NCI-H187 (cell line): ENCODE measurements at places on chromosomes 4 and X.
A peak's percentile ranks its signal among the peaks of the same experiment; 100 is the strongest.

- no peak for DNase-seq
Observed at GRCh38 chrX:155747520-155747919, 133.6 kb upstream of the VAMP7 start.

- no peak for DNase-seq
Observed at GRCh38 chr4:71440612-71441011, 101.8 kb downstream of the SLC4A4 start.

- no peak for DNase-seq
Observed at GRCh38 chr4:59339631-59340030, 1860.5 kb upstream of the ADGRL3 start.

DNA sequence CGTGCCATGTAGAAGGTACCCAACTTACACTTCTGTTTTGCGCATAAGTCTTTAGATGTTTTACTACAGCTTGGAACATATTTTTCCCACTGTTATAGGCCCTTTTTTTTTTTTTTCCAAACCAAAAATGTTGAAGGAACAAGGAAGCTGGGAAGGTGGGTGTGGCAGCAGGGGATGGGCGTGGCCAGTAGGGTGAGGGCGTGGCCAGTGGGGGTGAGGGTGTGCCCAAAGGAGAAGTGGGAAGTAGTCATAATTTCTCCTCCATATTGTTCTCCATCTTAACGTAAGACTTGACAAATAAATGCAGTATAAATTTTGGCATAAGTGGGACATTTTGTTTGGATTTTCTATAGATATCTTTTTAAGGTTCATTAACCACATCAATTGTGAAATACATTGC lies 30.4 kb downstream of the CLDN22 start:
- no peak for DNase-seq

- DNase-seq = peak; percentile 8
Observed at GRCh38 chr4:71009890-71010588, 16.6 kb downstream of the DCK start.

DNA sequence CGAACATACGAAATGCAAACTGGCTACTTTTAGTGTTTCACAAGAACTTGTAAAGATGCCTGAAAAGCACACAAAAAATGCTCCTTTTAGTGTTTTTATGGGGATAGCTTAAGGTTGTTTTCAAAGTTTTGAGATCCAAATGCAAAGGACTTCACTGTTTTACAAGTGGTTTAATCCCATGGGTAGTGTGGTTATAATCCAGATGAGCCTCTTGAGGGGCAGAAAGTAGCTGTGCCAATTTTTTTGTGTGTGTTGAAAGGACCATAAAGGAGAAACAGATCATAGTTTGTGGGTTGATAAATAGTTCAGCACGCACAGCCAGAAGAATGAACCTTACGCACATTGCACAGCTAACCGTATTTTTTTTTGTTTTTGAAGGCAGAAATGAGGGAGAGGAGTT lies 126.9 kb upstream of the GIMD1 start:
- no peak for DNase-seq

- DNase-seq = peak; percentile 2
Observed at GRCh38 chrX:13190051-13190450, 129.8 kb downstream of the ATXN3L start.

GRCh38 chrX:35826503-35826902 lies 28.4 kb downstream of the MAGEB16 start:
- no peak for DNase-seq

DNA sequence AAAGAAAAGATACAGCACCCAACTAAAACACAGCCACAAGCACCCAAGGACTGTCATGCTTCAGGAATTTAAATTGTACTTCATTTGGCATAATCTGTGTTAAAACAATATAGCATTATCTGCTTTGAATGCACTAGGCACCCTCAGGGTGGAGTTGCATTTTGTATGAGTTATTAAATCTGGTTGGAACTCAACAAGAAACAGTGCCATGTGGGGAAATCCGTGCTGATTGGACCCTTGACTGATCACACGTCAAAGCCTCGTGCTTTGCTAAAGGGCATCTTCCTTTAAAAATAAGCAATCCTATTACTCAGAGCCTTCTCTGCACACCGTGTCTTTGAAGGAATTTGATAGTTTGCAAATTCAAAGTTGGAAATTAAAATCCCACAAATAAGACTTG lies 35.4 kb downstream of the IGFBP7 start:
- no peak for DNase-seq

GRCh38 chrX:153947009-153947769 lies 2.7 kb upstream of the RENBP start:
- DNase-seq = peak; percentile 76

- no peak for DNase-seq
Observed at GRCh38 chrX:124690495-124690894, 344.1 kb downstream of the SH2D1A start.

DNA sequence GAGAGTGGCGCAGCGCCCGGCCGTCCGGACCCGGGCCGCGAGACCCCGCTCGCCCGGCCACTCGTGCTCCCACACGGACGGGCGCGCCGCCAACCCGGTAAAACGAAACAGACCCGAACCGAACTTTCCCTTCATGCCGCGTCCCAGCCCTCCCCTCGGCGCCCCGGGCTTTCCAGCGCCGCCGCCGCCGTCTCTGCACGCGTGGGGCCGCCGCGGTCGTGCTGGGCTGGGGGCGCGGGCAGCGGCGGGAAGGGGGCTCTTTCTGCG lies 222 bp downstream of the SMAD1 start:
- DNase-seq = no peak

- DNase-seq = peak; percentile 63
Observed at GRCh38 chrX:115561605-115562479, 868 bp downstream of the PLS3 start.

DNA sequence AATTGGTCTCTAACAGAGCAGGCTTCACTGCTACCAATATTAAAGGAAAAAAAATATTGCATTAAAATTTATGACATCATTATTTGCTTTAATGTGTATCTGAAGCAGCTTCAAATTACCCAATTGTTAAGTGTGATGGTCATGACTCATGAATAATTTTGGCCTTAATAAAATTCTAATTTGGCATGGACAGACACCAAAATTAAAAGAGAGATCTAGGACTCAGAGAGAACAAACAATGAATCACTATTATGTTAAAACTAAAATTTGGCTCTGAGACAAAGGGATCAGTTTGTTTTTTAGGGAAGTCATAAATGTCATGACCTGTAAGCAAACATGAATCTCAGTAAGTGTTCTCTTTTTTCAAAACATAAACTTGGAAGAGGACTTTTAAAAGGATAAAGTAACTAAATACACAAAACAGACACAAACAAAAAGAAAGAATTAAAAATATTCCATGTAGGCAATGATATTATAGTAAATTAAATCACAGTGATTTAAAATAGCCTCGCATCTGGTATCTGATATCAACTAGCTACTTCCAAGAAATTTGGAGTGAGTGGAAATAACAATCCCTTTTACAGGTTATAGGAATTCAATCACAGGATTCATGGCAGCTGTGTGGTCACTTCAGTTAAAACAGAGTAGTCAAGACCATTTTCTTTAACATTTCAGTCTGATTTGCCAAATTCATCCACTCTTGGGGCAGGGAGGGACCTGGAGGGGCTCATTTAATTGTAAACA lies 11.6 kb downstream of the VEGFC start:
- no peak for DNase-seq

- DNase-seq = no peak
Observed at GRCh38 chrX:109733613-109734083, 591 bp upstream of the ACSL4 start.

DNA sequence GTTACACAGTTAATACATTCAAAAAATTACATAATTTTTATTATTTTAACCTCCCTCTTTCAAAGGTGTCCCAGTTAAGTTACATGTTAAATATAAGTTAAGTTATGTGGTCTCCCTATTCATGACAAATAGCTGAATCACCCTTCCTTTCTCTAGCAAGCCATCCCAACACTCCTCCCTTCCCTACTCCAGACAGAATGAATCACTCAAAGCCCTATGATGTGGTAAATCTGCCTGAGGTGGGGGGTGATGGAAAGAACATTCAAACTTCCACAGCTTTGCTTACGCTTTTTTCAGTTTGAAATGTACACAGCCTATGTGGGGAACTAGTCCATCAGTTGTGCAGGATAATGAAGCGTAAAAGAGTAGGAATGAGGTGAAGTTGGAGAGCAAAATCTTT lies 90.2 kb downstream of the CXCL13 start:
- no peak for DNase-seq

GRCh38 chr4:150577796-150578195 lies 4.2 kb upstream of the MAB21L2 start:
- no peak for DNase-seq

DNA sequence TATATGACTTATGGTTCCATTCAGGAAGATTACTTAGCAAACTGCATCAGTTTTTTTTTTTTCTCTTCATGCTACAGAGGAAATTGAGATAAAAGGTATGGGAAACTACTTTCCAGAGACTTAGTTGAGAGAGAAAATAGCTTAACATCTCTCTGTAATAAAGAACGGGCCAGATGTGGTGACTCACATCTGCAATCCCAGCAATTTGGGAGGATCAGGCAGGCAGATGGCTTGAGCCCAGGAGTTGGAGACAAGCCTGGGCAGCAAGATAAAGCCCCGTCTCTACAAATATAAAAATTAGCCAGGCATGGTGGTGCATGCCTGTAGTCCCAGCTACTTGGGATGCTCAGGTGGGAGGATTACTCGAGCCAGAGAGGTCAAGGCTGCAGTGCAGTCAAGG lies 271.2 kb upstream of the TENM3 start:
- DNase-seq = no peak

DNA sequence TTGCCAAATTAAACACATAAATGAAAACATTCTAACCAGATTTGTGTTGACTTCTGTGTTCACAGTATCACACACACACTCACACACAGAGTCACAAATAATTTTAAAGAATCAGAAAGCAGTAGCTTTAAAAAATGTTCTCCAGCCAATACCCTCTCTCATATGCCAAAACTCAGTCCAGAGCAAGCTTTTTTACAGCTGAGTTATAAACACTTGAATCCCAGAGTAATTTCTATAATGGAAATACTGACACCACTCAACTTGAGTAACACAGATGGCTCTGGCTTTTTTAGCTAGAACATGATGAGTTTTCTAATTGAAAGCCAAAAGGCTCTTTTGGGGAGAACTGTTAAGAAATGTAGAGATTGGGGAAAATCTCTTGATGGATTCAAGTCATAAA lies 100.8 kb downstream of the DOCK11 start:
- DNase-seq = no peak

- no peak for DNase-seq
Observed at GRCh38 chr4:53061091-53061850, 199.2 kb downstream of the RASL11B start.

DNA sequence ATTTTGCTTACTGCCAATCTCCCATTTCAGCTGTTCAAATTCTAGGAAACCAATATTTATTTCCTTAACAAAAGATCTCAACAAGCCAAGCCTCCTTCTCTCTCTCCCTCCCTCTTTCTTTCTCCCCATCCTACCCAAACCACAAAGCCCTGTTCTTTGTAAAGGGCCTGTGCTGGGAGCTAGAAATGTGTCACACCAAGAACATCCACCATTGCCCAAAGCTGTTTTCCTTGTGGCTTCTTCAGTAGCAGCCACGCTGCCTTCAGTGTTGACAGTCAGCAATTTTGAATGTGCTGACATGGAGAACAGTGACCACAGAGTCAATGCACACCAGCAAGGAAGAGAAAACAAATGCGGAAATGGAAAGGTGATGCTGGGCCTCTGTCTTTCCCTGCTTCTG lies 203.0 kb downstream of the MAML3 start:
- DNase-seq = no peak

- no peak for DNase-seq
Observed at GRCh38 chr4:120691536-120691935, 231.0 kb downstream of the PRDM5 start.

- no peak for DNase-seq
Observed at GRCh38 chr4:41814565-41814964, 66.0 kb upstream of the PHOX2B start.

DNA sequence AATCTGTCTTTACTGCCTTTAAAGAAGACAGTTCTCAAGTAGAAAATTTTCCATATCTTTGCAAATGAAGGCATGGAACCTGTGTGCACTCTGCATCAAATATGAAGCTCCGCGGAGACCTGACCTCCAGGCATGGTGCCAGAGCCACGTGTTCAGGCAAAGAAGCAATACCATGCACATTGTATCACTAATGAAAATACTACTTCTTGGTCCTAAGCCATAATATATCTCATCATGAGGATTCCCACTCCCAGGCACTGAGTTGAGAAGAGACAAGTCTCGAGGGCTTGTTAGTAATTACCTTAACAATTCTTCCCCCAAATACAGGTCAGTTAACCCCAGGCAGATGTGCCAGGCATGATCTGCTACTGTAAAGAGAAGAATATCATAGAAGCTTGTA lies 56.7 kb downstream of the PCDH19 start:
- no peak for DNase-seq

GRCh38 chrX:10612215-10612614 lies 8.2 kb downstream of the MID1 start:
- DNase-seq = no peak

GRCh38 chr4:138759554-138759902 lies 256.1 kb upstream of the NOCT start:
- DNase-seq = no peak

DNA sequence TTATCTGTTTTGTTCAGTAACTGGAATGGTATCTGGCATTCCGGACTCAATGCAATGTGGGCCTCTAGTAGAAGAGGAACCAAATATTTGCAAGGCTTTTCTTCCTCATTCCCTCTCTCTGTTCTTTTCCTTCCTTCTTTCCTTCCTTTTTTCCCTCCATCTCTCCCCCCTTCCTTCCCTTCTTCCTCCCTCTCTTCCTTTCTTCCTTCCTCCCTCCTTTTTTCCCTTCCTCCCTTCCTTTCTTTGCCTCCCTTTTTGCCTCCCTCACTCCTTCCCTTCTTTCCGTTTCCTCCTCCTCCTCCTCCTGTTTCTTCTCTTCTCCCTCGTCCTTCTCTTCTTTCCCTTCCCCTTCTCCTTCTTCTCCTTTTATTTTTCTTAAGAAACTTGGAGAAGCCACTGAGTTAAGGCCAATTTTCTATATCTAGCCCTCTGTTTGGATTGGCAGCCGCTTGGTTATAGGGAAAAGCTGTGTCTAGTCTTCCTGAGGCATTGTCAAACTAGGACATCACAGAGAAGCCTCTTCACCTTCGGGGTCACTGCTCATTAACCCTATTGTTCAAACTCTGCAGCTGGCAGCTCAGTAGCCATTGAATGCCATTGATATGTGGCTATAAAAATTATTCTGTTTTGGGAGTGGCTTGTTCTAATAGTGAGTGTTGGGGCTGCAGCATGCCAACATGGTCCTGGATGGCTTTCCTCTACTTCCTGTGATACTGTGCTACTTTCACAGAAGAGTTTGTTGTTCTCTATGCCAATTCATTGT lies 95.9 kb downstream of the CFAP299 start:
- no peak for DNase-seq

DNA sequence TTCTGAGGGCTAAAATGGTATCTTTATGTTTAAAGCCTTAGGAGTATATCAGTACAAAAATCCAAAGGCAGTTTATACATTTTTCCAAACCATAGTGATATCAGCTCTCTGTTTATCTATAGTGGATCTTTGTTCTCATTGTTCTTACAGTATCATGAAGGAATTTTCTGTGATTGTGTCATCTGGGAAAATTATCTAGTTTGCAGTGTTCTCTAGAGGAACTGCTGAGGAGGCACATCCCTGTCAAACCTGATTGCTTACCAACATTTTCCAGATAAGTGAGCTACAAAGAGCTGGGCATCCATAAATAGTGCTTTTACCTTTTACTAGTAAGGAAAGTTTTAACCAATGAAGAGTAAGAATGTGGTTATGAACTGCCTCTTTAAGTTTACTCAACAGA lies 44.9 kb upstream of the SLC25A31 start:
- DNase-seq = no peak
